Chondrocyte (in vitro differentiated cells): ENCODE measurements at places on chromosomes 6 and 20. TPM values are rescaled to one million over a fixed set of nuclear protein-coding genes. Genes with fewer than 3 reads are reported as not detected.

The RAE1 gene
- total RNA-seq: 17.6 to 22.3 TPM (median 19.0 TPM) in 3 replicates

The TRIM15 gene
- total RNA-seq: not detected in 3 replicates

The OR2B6 gene
- not detected in 3 replicates for total RNA-seq

The CFB gene
- 2.3 to 3.2 TPM (median 2.6 TPM) in 3 replicates for total RNA-seq

The SLC2A10 gene
- total RNA-seq: 39.6 to 43.5 TPM (median 40.2 TPM) in 3 replicates

The RBBP8NL gene
- total RNA-seq: not detected in 3 replicates
